Brain pericyte (primary cell): ENCODE measurements at places on chromosomes 13 and 19.

DNA sequence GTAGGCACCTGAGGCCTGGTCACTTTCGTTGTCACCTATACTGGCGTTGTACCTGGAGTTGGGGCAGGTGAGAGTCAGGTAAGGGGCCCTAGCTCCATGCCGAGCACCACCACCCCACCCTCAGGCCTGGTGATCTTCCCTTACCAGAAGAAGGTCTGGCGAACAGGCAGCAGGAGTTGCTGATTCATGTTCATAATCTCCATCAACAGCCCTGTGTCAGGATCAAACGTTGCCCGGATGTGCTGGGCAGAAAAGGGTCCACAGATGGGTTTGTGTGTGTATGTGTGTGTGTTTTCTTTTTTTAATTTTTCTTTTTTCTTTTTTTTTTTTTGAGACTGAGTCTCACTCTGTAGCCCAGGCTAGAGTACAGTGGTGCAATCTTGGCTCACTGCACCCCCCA is 14.3 kb downstream of the MAN2B1 start:
- DNase-seq: no peak

GRCh38 chr13:34862311-34862710 is 79.8 kb upstream of the NBEA start:
- DNase-seq: no peak

DNA sequence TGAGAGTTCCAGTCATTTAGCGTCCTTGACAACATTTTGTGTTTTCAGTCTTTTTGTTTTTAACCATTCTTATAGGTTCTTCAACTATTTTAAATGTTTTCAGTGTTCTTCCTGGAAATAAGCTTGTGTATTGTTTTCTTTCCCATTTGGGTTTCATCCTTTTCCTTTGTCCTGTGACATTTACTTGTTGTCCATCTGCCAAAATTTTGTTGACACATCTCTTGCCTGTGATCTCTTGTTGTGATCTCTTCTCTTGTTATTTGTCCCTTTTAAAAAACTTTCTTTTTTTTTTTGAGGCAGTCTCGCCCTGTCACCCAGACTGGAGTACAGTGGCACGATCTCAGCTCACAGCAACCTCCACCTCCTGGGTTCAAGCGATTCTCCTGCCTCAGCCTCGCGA is 96.5 kb downstream of the PDS5B start:
- DNase-seq: no peak

- no peak for DNase-seq
Observed at GRCh38 chr19:29690842-29691241, 24.2 kb downstream of the C19orf12 start.

DNA sequence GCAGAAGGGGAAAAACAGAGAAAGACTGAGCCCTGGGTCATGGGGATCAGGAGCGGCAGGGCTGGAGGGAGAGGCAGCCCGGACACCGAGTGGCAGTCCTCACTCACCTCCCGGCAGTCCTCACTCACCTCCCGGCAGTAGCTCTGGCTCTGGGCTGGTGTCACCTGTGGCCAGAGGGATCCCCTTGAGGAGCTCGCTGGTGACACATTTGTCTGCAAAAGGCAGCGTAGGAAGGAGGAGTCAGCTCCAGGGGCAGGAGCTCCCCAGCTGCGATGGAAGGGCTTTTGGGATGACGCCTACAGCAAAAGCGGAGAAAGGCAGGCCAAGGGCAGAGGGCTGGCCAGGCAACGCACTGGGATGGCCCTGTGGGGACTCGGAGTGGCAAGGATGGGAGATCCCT is 739 bp downstream of the EIF3G start:
- no peak for DNase-seq

DNA sequence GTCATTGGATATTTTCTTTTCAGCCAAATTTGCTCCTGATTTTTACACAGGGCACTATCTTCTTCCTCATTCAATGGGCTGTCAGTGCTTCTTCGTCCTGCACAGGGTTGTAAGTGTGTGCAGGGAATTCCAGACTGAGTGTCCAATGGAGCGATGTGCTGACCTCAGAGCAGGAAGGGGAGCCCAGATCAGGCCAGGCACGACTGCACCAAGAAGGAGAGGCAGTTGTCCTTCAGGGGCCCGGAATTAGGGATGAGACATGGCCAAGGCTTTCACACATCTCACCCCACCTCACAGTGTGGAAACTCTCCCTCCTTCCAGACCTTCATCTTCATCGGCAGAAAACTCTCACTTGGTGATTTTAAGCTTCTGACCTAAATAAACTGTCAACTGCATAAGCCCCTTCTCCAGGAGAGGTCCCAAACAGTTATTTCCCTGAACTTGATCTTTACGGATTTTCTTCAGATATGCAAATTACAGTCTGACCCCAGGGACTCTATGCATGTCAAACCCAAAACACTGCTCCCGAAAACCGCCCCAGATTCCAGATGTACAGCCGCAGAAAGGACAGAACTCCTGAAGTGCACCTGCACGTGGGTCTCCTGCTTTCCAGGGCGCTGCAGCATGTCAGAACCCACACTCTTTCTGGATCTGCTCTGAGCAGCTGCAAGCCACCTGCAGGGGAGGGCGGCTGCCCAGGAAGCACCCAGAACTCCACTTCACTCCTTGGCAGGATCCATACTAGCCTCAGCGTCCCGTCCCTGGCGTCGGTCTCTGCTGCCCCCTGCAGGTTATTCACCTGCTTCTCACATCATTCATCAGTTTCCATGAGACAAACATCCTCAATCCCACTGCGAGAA is 625 bp upstream of the ZNF20 start:
- no peak for DNase-seq

GRCh38 chr13:77184455-77184854 is 142.4 kb downstream of the MYCBP2 start:
- DNase-seq: no peak

GRCh38 chr13:78602561-78603239 is 652 bp downstream of the POU4F1 start:
- no peak for DNase-seq

DNA sequence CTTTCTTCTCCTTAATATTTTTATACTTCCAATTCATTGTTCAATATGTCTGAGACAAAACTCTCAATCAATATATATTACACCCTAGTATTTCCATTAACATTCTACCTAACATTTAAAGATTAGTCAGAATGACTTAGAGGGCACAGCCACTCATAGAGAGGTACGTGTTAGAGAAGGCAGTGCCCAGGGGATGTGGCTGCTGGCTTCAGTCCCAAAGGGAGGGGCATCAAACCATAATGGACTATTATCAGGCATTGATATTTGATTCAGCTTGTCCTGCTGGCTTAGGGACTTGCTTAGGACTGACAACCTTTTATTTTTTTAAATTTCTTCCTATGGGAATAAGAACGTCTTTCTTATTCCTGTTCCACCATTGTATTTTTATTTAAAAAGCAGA is 1392.0 kb upstream of the ATXN8OS start:
- no peak for DNase-seq

- no peak for DNase-seq
Observed at GRCh38 chr13:19089315-19089714, 92.3 kb downstream of the TUBA3C start.

- DNase-seq: no peak
Observed at GRCh38 chr19:15432018-15432494, 13.3 kb upstream of the AKAP8L start.

DNA sequence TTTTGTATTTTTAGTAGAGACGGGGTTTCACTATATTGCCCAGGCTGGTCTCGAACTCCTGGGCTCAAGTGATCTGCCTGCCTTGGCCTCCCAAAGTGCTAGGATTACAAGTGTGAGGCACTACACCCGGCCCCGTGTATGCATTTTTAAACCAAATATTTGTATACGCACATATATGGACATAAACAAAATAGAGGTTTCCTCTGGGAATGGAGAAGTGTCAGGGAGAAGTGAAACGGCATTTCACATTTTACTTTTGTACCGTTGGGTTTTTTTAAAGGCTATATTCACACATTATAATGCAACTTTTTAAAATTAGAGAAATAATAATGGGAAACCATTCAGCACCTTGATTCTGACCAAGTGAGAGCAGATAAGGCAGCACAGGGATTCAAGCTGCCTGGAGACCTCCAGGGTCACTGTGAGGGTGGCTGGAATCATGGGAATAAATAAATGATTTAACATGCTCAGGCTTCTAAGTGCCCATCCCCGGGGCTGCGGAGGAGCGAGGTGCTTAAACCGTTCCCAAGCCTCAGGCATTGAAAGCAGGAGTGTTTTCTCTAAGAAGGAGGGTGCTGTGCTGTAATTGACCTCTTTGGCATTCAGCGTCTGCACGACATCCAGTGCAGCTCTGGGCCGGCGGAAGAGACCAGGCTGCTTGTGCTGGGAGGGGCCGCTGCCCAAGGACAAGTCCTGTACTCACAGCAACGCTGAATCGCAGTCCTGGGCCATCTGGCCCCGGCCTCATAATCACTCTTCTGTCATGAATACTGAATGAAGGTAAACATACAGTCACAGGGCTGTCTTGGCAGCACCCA is 24.7 kb downstream of the GPR42 start:
- DNase-seq: no peak

DNA sequence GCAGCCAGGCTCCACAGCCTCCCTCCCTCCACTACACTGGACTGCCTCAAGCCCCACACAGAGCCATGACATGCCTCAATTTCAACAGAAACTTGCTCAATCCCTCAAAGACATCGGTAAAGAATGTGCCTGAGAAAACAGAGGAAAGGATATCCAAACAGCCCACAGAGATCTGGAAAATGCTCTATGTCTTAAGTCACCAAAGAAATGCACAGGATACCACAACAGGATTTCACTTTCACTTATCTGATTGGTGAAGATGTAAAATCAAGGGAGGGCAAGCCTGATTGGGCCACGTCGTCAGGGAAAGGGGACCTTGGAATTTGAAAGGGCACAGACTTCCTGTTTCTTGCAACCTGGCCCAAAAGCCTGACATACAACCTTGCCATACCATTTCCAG is 14.2 kb downstream of the CACNA1A start:
- DNase-seq: no peak

DNA sequence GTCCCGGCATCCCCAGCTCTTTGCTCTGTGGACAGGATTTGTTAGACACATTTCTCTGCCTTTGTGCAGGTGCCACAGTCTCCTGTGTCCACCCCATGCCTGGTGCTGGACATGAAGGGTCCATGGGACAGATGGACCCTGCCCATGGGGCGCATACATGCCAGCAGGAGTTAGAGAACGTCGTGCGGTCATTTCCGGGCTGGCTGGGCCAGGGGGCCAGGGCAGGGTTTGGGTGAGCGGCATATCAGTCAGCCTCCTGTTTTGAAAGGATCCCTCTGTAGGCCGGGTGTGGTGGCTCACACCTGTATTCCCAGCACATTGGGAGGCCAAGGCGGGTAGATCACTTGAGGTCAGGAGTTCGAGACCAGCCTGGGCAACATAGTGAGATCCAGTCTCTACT is 11.0 kb downstream of the KLHL26 start:
- DNase-seq: no peak

- DNase-seq: no peak
Observed at GRCh38 chr13:112623051-112623711, 35.2 kb upstream of the TUBGCP3 start.

- DNase-seq: peak; percentile 79
Observed at GRCh38 chr13:99656844-99657381, 155.6 kb downstream of the TM9SF2 start.

DNA sequence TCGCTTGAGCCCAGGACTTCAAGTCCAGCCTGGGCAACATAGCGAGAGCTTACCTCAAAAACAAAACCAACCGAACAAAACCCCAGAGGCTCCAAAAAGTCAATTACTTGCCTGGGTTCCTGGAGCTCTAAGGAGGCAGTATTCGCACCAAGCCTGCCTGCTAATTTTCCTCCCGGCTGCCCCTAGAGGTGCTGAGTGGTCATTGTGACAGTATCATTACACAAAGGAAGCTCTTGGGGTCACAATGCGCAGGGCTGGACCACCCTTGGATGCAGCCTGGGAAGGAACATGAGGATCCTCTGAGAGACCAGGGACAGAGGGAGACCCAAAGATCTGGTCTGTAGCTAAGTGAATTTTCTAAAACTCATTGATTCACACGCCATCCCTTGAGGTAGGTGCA is 8.5 kb upstream of the PEX11G start:
- no peak for DNase-seq

GRCh38 chr13:94318418-94318817 is 161.1 kb downstream of the DCT start:
- no peak for DNase-seq

DNA sequence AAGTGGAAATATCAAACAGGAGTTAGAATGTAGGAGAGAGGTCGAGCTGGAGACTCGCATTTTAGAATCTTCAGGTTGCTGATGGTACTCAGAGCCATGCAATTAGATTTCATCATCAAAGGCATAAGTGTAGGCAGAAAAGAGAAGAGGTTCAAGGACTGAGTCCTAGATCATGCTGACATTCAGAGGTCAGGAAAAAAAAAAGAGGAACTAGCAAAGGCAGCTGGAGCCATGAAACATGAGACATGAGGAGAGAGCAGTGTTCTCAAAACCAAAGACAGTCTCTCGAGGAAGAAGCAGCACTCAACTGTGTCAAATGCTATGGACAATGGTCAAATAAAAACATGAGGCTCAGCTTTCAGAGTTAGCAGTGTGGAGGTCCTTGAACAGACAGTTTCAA is 12.4 kb upstream of the TPP2 start:
- DNase-seq: no peak

DNA sequence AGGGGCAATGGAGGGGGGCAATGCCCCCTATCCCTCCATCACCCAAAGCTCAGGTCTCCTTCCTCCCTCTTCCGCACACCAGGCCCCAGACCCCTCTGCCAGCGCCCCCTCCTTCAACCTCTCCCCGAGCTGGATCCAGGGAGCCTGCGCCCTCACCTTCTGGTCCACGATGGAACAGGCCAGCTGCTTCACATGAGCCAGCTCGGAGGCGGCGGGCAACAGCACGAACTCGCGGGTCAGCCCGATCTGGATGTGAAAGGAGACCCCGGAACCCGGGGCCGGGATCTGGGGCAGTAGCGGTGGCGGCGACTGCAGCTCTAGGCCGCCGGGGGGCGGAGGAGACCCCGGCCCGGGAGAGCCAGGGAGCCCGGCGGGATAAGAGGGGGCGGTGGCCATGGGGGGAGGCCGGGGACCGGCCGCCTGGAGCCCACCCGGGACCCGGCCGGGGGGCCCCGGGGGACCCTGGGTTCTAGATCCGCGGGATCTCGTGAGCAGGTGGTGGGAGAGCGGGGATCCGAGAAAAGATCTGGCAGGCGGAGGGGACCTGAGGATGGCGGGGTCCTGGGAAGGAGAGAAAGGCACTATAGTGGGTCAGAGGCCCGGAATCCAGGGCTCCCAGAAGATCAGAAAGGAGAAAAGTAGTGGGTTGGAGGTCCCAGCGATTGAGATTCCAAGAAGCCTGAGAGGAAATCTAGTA is 791 bp downstream of the PRKD2 start:
- DNase-seq: no peak

DNA sequence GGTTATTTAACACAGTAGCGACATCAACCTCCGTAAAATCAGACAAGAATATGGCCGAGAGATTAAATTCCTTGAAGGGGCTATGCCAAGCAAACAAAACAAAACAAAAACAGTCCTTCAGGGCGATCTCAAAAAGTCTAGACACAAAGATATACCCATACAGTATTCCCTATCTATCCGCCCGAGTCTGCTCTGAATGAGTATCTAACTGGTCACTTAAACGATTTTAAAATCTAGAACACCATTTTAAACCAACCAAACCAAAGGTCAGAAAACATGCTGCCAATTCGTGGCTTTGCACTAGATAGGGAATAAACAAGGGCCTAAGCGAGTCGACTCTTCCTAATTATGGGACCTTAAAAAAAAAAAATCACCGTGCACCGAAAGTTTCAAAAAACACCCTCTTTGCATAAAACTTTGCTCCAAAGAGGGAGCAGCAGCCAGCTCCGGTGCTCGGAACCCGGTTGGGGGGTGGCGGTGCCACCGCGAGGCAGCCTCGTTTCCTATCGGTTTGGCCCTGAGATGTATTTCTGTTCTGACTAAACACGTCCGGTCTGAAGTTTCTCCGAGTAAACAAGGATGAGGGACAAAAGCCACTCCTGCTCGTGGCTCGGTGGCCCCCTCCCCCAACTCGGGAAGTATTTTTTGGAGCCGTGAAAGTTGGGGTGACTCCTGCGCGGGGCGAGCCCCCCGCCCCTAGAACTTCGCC is 1.8 kb downstream of the HMGB1 start:
- DNase-seq: no peak
